ENCODE measurements at places on chromosomes 4 and X.

- DNase-seq: no peak
These were observed 21.4 kb downstream of the MFAP3L start for GRCh38 chr4:170004651-170005295.

DNA sequence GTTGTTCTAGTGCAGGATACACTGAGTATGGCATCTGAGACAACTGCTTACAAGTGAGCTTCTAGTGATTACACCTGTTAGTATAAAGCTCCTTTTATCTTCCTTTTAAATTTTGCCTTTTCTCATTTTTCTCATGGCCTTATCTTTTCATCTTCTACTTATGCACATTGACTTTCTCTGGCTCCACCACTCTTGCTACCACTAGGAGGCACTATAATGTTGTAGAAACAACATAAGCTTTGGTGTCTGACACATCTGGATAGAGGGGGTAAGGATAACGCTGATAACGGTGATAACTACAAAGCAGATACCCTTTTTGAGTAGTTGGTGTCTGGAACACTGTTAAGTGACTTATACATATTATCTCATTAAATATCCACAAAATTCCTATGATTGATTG is 187.4 kb upstream of the TEX13C start:
- no peak for DNase-seq

DNA sequence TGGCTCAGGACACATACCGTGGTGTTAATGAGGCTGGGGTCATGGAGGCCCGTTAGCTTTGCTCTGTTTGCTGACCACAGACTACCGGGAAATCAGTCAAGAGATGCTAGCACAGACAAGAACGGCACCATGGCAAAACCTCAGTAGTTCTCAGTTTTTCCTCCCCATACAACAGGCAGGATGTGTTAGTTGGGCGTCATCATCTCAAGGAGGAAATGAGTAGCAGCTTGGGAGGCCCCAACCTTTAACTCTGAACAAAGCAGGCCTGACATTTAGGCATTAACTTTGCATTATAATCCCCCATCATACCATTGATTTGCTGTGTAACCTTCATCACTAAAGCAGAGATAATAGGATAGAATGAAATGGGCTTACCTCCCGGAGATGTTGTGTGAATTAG is 714.2 kb downstream of the RPA4 start:
- no peak for DNase-seq

GRCh38 chrX:109818976-109819375 is 85.9 kb upstream of the ACSL4 start:
- DNase-seq: no peak

DNA sequence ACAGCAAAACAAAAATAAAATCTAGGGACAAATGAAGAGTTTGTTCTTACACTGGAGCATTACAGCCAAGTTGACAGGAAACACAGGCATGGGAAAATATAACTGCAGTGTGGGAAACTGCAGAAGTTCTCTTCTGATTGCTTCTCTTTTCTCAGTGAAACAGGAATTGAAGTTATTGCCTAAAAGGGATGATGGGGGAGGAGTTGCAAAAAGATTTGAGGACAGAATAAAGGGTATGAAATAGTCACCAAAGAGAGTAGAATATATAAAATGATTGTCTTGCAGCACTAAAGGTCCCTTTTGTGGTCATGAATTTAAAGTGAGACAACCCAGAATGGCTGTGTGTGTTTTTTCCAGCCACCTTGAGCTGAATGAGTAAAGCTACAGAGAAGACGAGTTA is 103.7 kb downstream of the JADE1 start:
- no peak for DNase-seq

DNA sequence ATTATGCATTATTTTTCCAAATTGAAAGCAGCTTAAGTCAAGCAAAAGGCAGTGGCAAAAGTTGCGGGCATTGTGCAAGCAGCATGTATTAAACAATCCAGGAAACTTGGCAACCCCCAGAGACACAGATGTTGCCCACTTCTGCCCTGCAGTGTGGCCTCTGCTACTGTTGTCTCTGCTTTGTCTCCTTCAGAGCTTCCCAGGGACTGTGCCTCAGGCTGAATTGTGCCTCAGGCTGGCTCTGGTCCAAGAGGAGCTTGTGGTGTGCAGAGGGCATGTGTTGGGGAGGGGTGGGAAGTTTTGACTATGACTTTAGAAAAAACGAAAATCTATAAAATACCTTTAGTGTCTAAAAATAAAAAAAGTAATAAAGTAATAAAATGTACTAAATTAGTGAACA is 201.4 kb downstream of the CCSER1 start:
- DNase-seq: no peak

Measured in GM18507 (cell line).